ENCODE measurements at places on chromosomes 5 and 9.

- DNase-seq, result no peak
Measured at GRCh38 chr5:17233488-17233887, 16.1 kb downstream of the BASP1 start.

DNA sequence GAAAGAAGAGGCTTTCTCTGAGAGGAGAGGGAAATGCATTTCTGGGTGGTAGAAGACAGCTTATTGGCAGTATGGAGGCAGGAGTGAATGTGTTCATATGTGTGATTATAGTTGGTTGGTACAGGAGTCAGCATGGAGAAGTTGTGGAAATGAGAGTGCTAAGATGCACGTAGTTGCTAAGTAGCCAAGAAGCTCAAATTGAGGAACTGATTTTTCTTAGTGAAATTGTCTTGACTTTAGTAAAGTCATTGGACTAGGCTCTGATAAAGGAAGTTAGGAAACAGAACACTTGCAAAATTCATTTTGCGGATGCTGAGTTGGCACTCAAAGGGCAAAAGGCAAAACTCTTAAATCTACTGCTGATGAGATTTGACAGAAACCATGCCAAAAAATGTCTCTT lies 158.9 kb upstream of the VCAN start:
- DNase-seq, result no peak

- DNase-seq, result no peak
Measured at GRCh38 chr9:131702911-131703310, 37.0 kb downstream of the RAPGEF1 start.

GRCh38 chr9:121859646-121860045 lies 208.2 kb downstream of the DAB2IP start:
- DNase-seq, result no peak

DNA sequence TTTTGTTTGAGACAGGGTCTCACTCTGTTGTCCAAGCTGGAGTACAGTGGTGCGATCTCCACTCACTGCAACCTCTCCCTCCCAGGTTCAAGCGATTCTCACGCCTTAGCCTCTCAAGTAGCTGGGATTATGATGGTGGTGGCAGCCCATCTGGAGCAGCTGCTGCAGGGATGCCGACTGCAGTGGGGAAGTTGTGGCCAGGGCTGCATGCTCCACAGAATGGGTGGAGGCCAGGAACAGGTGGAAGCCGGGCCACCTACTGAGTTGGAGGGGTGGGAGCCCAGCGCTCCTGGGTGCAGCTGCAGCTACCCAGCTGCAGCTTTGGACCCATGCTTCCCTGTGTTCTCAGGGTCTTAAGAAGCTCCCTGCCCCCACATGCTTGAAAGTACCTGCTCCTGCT lies 99.7 kb downstream of the SCAI start:
- DNase-seq, result no peak

GRCh38 chr5:180139731-180140055 lies 68.1 kb upstream of the RNF130 start:
- no peak for DNase-seq

GRCh38 chr9:78958892-78959291 lies 612.9 kb upstream of the TLE4 start:
- DNase-seq, result no peak

DNA sequence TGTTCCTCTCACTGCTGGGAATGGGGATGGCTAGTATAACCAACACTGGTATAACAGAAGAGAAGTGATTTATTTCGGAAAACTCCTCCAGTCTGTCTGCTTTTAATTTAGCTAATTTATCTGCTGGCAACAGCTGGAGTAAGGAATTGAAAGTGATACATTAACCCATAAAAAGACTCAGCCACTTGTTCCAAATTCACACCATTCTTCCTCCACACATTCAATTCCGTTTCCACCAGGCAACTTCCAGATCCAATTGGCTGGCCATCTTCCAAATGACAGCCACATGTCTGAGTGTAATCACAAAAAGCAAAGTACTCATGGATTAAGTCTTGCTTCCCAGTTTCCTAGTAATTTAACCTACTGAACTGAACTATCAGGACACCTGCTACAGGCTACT lies 77.1 kb upstream of the RETREG1 start:
- DNase-seq, result no peak

DNA sequence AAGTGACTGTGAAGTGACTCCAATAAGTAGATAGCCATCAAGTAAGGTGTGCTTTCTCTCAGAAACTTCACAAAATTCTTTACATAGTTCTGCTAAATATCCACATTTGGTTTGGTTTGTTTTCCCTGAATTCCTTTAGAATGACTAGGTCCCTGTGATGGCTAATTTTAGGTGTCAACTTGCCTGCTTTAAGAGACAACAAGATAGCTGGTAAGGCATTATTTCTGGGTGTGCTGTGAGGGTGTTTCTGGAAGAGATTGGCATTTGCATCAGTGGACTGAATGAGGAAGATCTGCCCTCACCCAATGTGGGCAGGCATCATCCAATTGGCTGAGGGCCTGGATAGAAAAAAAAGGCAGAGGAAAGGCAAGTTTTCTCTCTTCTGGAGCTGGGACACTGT lies 8.3 kb upstream of the PTBP3 start:
- DNase-seq, result no peak

DNA sequence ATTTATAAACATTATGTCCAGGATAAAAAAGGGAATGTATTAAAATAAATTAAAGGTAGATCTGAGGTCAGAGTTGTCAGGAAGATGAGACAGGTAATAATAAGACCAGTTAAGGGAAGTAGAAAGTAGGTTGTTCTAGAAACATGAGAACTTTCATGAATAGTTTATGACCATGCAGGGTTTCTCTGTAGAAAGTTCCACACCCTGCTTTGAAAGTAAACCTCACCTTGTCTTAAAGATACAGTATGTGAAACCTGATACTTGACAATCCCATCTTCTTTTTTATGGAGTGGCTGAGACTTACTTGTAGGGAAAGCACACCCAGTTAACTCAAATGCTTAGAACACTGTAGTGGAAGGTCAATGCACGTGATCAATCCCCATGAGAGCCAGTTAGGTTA lies 260.6 kb upstream of the ZNF462 start:
- no peak for DNase-seq

- peak; percentile 46 for DNase-seq
Measured at GRCh38 chr5:112691758-112692157, 45.9 kb upstream of the APC start.

GRCh38 chr5:1538741-1539392 lies 15.1 kb upstream of the LPCAT1 start:
- no peak for DNase-seq

DNA sequence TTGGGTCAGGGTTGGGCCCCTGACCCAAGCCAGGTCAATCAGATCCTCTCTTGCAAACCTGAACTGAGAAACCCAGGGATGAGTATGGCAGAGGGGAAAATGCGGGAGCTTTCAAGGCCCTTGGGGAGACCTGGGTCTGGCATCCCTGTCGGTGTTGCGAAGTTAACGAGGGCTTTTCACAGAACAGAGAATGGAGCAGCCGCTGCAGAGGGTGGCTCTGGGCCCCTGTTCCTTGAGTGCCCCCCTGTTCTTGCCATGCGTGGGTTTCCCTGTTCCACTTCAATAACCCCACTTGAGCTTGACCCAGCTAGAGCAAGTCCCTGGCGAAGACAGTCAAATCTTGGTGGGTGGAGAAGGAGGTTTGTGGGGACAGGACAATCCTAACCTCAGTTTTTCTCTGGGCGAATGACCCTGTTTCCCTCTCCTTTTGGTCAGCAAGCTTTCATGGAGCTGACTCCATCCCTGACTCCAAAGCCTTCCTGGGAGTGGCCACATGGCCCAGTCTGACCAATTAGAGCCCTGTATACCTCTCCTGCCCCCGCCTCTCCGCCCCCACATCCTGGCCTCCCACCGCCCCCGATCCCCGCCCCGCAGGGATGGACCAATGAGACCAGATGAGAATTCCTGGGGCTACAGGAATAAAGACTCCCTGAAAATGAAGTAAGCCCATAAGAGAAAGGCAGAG lies 2.9 kb upstream of the VDAC1 start:
- no peak for DNase-seq

- no peak for DNase-seq
Measured at GRCh38 chr9:76023715-76024195, 133.3 kb downstream of the PCSK5 start.

DNA sequence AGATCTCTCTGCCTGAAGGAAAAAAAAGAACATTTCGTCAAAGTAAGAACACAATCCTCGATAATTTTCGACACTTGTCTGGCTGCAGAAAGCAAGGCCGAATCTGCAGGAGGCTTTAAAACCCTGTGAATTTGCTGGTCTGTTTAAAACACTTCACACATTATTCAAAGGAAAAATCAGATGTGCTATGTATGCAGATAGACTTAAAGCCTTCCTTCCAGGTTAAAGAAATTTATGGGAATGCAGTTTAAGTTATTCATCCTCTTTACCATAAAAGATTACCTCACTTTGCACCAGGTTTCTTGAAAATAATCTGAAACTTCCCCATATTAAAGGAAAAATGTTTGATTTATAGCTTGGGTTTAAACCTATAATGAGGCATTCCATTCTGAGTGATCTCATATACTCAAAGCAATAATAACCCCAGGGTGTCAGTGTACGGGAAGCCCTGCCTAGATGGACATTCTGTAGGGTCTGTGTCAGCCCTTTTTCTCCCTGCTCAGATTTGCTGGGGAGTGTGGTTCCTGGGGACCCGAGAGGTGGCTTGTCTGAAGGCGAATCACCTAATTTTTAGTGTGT lies 323.5 kb upstream of the SLC24A2 start:
- no peak for DNase-seq

GRCh38 chr5:94661086-94661485 lies 42.6 kb downstream of the SLF1 start:
- no peak for DNase-seq
